ENCODE measurements at places on chromosomes 5 and 9. TPM values are rescaled to one million over a fixed set of nuclear protein-coding genes. Genes with fewer than 3 reads are reported as not detected.

DNA sequence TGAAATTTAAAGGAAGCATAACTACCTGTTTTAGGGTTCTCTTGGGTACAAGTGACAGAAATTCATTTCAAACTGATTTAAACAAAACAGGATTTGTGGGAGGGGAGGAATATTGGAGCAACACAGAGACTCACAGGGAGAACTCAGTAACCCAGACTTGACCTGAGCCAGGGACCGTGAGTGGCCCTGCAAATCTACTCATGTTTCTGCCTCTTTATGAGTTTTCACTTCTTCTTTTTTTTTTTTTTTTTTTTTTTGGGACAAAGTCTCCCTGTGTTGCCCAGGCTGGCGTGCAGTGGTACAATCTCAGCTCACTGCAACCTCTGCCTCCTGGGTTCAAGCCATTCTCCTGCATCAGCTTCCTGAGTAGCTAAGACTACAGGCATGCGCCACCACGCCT lies 405.6 kb upstream of the ZNF608 start:
- DNase-seq, result no peak

- no peak for DNase-seq
Measured at GRCh38 chr5:83636156-83636555, 84.5 kb downstream of the HAPLN1 start.

DNA sequence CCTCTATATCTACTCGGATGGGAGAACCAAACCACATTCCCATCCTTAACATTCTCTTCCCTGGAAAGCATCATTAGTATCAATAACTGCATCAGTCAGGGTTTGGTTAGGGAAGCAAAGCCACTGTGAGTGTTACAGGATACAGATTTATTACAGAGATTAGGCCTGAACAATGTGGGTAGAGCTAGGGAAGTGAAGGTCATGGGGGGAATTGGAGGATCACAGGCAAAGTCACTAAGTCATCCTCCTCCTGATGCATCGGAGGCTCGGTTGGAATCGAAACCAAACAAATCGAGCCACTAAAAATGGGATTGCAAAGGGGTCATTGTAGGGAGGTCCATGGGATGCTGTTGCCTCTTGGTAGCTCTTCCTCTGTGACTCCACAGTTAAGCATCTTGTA lies 61.8 kb upstream of the ZBTB43 start:
- DNase-seq, result no peak

GRCh38 chr5:149386166-149386565 lies 7.1 kb upstream of the IL17B start:
- DNase-seq, result no peak

GRCh38 chr5:132776938-132777208 lies 166 bp downstream of the SEPTIN8 start:
- DNase-seq, result no peak

- no peak for DNase-seq
Measured at GRCh38 chr5:53779541-53779981, 219.1 kb downstream of the NDUFS4 start.

DNA sequence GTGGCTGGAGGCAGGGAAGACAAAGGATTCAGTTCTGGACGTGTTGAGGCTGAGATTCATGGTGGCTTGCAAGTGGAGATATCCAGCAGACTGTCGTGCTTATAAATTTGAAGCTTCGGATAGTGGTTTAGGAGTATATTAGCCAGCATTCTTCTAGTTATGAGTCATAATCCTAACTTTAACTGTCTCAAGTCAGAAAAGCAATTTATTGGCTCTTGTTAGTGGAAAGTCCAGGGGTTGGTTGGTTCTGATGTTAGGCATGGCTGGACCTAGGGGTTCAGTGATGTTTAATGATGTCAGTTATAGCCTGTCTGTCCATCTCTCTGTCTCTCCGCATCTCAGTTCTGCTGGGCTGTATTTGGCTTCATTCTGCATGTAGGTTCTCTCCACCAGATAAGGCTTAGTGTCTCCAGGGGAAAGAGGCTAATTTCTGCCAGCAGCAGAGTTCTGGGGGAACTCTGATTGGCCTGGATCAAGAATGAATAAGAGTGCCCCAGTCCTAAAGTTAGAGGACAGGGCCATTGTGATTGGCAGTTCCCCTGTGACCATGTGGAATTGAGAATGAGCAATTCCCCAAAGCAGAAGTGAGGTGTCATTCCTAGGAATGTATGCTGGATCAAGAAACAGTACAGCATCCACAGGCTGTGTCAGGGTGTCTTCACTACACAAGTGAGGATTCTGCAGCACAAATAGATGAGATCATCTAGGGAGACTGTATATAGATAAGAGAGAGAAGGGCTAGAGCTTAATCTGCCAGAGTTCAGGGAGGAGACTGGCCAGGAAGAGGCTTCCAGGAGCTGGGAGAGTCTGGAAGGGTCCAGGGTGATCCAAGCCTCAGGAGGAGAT lies 72.9 kb upstream of the SHB start:
- DNase-seq, result no peak

GRCh38 chr9:131923766-131924165 lies 155.9 kb downstream of the MED27 start:
- DNase-seq, result no peak

- no peak for DNase-seq
Measured at GRCh38 chr5:41356786-41357185, 143.5 kb upstream of the C6 start.

- DNase-seq, result no peak
Measured at GRCh38 chr9:13915591-13916301, 398.2 kb downstream of the NFIB start.

GRCh38 chr5:128877476-128877875 lies 87.8 kb upstream of the SLC27A6 start:
- DNase-seq, result no peak

DNA sequence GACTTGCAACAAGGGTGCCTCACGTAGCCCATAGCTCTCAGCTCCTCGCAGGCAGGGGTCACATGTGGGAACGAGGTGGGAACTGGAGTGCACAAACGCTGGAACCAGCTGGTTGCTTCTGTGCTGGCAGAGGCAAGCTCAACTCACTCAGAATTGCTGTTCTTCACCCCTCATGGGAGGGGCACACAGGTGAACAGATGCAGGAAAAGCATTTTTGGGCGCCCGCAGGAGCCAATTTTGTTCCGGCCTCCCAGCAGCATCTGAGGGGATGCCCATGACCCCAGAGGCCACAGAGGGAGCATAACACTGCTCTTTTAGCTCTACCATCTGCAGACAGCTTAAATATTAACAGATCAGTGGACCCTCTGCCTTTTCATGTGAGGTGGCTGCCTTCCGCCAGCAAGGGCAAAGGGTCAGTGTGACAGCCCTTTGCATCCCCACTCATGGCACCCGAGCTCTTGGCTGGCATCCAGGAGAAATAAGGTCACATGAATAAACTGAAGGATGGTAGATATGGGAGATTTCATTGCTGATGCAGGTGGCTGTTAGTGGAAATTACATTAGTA lies 196.2 kb downstream of the SLCO4C1 start:
- DNase-seq, result no peak

DNA sequence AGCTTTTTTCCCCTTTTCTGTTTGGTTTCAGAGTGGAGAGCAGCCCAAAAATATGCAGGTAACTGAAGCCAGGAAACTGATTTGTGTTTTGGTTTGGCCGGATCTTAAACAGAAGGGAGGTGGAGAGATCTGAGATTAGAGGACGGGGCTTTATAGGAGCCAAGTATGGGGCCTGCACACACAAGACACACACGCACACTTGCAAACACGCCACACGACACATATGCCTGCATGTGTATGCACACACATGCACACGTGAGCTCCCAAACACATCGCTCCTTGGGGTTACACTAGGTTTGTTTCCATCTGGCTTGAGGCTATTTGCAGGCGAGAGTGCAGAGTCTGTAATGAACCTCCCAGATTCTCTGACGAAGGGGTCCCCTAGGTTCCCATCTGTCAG lies 18.3 kb downstream of the BTNL9 start:
- no peak for DNase-seq

DNA sequence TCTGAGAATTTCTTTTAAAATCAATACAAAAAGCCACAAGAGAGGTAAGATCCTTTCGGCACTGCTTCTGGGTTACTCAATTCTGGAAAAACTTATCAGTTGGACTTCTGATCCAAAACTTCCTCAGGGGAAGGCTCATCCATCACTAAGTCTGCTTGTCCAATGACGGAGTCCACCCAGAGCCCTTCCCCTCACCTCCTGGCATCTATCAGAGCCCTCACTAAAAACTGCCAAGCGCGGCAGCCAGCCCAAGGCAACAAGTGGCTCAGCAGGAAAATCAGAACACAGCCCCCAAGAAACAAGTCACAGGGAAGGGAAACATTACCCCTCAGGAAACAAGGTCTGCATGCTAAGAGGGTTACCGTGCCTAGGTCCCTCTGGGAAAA lies 869 bp upstream of the ESM1 start:
- DNase-seq, result no peak

GRCh38 chr5:92424785-92425426 lies 1041.8 kb upstream of the ARRDC3 start:
- DNase-seq, result no peak

- DNase-seq, result peak; percentile 57
Measured at GRCh38 chr5:140345919-140346347, 470 bp downstream of the HBEGF start.

Gene EGFL7
- 87.2 TPM for total RNA-seq

Gene ENC1
- total RNA-seq, result 511 TPM

Gene PTGDS
- total RNA-seq, result 3,701 TPM

Gene RPP25L
- 25.5 TPM for total RNA-seq

Gene GPR151
- 0.59 TPM for total RNA-seq

All from dorsolateral prefrontal cortex (tissue), 122 donors.